ENCODE measurements at places on chromosomes 16 and 17.
A peak's percentile ranks its signal among the peaks of the same experiment; 100 is the strongest.

DNA sequence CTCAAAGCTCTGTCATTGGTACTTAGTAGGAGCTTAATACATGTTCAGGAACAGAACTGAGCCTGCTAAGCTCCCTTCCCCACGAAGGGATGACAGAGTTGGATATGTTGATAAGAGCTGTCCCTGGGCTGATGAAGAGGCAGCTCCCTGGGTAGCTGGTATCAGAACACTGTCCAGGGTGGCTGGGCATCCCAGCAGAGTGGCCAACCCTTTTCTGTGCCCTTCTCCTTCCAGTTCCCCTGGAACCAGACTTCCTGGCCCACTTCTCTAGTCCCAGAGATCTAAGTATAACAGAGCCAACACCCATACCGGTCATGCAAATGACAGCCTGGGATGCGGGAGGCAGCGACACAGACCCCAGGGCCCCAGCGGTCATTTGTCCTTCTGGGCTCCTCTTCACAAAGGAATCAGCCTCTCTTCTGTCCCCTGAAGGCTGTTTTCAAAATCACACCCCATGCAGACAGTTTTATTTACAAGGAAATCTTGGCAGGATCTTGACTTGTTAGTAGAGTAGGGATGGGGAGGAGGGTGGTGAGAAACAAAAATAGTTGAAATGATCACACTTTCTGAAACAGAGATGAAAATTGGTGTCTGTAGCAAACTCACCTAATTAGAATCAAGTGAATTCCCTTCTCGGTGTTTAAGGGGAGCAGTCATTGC lies 1.4 kb upstream of the RHBDL3 start:
- DNase-seq, result no peak

- no peak for DNase-seq
Observed at GRCh38 chr17:18230288-18231141, 5.1 kb downstream of the LLGL1 start.

DNA sequence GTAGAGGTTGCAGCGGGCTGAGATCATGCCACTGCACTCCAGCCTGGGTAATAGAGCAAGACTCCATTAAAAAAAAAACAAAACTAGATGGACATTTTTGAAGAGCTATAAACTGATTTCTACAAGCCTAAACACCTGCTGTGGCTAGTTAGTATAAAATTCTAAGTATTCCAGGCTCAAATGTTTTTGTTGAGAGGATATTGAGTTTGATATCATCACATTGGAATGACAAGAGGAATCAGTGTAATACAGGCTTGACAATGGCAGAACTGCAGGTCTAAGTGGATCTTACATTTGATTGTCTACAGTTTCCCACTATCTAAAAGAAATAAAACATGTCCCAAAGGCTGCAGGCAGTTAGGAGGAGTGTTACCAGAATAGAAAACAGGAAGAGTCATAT lies 23.9 kb upstream of the DLX3 start:
- no peak for DNase-seq

- no peak for DNase-seq
Observed at GRCh38 chr16:53948734-53949430, 244.9 kb downstream of the FTO start.

GRCh38 chr17:57448759-57449283 lies 192.5 kb downstream of the MSI2 start:
- DNase-seq, result no peak

- no peak for DNase-seq
Observed at GRCh38 chr16:28877655-28878000, 660 bp upstream of the ATP2A1 start.

DNA sequence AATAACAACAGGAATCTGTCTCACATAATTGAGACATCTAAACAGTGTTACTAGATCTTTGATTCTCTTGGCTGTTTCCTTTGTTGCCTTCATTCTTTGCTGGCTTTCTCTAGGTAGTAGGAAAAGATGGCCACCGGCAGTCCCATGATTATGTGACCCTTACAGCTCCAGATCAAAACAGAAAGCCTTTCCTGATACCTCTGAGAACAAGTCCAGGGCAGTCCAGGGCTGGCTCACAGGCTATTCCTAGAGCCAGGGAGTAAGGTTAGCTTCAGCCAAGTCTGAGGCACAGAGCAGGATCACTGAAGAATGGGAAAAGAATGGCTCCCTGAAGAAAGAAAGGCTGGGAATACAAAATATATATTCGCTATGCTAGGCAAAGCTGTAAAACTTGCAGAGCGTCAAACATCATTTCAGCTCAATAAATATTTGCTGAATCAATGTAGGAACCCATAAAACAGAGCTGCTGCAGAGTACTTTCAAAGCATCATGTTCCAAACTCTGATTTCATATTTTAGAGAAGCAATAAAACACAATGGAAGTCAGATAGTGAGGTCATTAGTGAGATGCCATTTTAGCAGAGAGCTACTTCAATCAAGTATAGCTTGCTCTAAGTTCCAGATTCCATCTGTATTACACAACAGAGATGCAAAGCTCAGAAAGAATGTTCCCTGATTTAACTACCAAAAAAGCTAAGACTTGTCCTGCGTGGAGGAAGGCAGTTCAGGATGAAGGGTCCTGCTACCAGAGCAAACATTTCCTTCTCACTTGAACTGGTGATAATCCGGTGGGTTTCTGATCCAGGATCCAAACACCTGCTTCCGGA lies 23.4 kb downstream of the ADAT1 start:
- DNase-seq, result no peak

- no peak for DNase-seq
Observed at GRCh38 chr17:36740157-36740556, 138.8 kb downstream of the MRM1 start.

DNA sequence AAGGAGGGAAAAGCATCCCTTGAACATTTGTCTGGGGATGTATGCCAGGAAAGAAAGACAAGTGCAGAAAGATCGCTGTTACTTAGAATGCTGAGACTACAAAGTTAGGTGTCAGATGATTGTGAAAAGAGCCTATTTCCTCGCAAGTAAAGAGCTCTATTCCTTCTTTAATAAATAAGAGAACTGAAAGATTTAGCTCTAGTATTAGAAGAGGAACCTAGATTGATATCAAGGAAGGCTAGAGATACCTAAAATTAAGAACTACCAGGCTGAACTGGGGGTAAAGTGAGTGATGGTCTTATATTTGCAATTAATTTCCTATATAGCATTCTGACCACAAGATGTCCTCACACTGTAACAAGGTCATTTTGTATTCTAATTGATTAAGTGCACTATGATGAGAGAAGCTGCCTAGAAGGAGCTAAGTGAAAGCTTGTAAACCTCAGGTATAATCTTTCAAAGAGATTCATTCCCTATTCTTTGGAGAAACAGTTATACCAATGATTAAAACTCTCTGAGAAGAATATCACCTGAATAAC lies 62.3 kb downstream of the SSH2 start:
- DNase-seq, result peak; percentile 3

DNA sequence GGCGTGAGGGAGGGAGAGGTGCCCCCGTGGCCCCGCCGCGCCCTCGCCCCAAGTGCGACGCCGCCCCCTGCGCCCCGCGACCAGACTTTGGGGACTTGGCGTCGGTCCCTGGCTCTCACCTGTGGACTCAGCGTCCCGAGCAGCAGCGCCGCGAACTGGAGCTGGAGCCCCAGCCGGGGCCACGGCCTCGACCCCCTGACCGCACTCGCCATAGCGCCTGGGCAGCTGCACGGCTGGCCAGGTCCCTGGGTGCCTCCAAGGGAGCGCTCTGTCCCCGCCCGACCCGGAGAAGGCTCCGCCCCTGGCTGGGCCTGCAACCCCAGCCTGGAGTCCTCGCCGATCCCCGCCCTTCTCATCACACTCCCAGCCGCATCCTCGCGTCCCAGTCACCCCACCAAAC lies at the start of gene ERN2:
TSS of gene ERN2 (minus strand) at position 247 of the 400 bp plus-strand sequence. CDS start at position 212, 35 bp downstream.
- DNase-seq, result no peak

GRCh38 chr16:87556941-87557459 lies 45.3 kb upstream of the JPH3 start:
- no peak for DNase-seq

GRCh38 chr17:50903604-50904517 lies 37.7 kb upstream of the TOB1 start:
- no peak for DNase-seq

GRCh38 chr16:74073456-74073855 lies 223.2 kb upstream of the PSMD7 start:
- no peak for DNase-seq

GRCh38 chr17:56779898-56780777 lies 53.6 kb downstream of the C17orf67 start:
- peak; percentile 57 for DNase-seq

GRCh38 chr17:68559316-68559715 lies 41.9 kb downstream of the FAM20A start:
- DNase-seq, result no peak

DNA sequence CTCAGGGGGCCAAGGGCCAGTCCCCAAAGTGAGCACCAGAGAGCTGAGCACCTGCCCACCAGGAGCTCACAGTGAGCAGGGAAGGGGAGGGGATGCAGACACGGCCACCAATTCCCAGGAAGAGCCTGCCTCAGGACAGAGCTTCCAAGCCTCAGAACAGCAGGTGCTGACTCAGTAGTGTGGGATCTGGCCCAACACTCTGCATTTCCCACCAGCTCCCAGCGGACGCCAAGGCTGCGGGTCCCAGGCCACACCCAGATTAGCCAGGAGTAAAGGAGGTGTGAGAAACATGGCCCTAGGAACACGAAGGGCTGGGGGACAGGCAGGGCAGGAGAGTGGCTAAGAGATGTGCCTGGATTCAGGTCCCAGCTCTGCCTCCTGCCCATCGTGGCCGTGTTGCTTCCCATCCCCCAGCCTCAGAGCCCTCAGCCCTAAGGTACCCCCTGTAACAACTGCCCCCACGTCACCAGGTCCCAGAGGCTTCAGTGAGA lies 28.4 kb upstream of the EIF1 start:
- DNase-seq, result no peak

- no peak for DNase-seq
Observed at GRCh38 chr16:86354641-86355513, 155.4 kb upstream of the FOXF1 start.

- no peak for DNase-seq
Observed at GRCh38 chr16:77060614-77061013, 130.4 kb upstream of the MON1B start.

DNA sequence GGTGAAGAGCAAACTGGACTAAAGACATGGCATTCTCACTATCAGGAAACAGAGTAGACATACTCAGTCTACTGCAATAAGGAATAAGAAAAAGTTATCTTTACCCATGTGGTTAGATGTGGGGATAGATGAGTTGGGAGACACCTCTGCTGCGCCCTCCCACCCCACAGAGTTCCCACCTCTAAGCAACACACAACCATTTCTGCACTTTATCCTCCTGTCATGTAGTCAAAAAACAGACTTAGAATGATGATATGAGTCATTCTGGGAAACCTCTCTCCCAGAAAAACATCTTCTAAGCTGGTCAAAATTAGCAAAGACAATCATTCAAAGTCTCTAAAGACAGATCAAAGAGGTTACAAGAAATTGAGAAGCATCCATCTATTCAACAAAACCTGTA lies 94.9 kb downstream of the CACNG1 start:
- no peak for DNase-seq

GRCh38 chr16:69017036-69017783 lies 88.2 kb upstream of the HAS3 start:
- no peak for DNase-seq

DNA sequence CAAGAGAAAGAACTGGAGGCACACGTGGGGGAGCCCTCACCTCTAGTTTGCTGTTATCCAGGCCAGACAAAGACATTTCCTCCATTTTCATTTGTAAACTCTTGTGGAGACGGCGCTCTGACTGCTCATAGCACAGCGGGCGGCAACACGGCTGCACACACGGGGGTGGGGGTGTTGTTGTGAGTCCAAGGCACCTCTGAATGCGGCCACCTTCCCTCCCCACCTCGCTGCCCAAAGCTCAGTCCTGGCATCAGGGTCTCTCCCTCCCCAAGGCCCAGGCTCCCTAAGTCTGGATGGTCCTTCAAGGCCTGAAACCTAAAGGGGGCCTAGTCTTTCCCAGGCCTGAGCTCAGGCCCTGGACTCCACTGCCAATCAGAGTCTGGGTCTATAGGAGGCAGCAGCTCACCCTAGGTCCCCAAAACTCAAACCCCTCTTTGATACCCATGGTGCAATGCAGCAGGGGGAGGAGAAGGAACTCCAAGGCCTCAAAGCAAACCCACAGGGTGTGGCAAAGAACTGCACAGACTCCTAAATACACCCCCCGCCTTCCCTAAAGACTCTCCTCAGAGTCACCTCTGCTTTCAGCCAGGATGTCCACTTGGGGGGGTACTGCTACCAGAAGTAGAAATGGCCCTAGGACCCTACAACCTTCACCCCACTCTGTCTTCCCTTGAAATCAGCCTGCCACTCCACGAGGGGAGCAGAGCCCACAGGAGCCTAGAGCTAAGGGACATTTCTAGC lies 1.5 kb downstream of the ATXN7L3 start:
- no peak for DNase-seq

All from NCI-H146 (cell line).